Stimulated activated CD4-positive, alpha-beta T cell treated with anti-CD3 and anti-CD28 coated beads, TNF-alpha, amount 100 ng/mL, for 1 hour (primary cell): ENCODE measurements at places on chromosomes 6 and 20.

GRCh38 chr6:40343318-40343876, 243.8 kb downstream of the LRFN2 start:
- no peak for DNase-seq

DNA sequence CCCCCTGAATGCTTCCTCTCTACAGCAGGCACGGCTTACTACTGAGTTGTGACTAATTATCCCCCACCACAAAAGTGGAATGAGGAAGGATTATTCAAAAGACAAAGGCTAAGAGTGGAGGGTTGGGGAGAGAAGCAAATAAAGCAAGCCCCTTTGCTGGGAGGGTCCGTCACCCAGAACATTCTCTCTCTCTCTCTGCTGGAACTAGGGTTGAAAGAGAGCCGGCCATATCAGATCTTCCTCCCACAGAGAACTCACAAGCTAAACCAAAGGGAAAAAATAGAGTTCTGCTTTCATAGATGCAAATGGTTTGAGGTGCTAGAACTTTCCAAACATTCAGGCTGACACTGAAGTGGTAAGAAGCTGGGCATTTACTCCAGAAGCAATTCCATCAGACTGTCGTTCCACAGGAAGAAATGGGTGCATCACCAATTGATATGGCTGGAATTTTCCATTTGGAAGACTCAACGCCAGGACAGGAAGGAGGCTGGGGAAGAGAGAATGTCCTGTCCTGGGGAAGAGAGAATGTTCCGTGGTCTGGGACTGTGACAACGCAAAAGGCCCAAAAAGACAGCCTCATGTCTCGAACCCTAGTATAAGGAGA, 7.9 kb downstream of the ZMYND8 start:
- DNase-seq = no peak

DNA sequence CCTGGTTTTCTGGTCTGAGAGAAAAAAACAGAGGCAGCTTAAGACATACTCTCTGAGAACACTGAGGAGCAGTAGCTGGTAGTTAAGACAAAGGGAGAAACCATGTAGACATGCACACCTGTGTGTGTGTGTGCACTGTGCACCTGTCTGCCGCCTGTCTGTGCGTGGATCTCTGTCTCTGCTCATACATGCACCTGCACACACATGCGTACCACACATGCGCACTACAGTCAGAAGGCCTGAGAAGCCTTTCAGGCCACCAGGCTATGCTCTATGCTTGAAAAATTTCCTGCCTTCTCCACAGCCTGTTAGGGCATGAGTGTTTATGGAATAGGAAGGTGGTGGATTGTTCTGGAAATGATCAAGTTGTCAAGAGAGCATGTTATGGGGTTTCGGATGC, 103.5 kb downstream of the CDH4 start:
- no peak for DNase-seq

- DNase-seq = no peak
These were observed 266.1 kb upstream of the PTCHD4 start for GRCh38 chr6:48377115-48377514.

GRCh38 chr6:148069256-148069655, 273.4 kb upstream of the SASH1 start:
- DNase-seq = no peak

DNA sequence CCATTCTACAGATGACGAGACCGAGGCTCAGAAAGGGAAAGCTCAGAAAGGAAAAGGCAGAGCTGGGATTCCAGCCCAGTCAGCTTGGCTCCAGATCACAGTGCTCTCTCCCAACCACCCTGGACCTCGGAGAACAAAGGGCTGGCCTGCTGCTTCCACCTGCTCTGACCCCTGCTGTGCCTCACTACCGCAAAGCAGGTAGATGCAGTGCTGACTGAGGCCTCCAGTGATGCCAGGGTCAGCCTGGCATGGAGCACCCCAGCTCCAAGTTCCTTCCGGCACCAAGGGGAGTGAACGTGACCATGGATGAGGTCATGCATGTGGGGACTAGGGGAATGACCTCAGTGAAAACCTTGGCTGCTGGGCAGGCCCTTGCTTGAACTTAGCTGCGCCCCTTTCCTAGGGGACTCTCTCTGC, 20.7 kb upstream of the TLDC2 start:
- no peak for DNase-seq

DNA sequence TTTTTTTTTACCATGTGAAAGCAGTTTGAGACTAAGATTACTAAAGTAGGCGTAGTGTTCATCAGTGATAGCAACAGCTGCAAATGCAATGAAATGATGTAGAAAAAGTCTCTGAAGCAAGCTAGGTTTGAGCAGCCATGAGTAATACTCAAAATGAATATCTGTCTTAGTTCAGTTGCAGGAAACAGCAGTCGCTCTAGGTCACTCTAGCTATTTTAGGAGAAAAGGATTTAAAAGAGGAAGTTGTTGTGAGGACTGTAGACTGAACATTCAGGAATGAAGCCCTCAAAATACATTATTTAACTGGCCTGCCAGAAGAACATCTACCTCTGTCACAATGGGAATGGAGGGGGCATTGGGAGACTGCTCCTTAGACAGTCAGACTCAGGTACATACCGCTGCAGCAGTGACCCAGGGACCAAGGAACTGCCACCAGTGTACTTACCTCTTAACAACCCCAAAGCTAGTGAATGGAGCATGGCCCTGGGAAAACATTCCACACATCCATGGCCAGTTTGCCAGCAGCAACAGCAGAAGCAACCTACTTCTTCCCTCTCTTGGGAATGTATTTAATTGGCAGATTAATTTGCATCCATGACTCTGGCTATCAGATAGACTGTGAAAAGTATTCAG, 243.0 kb upstream of the KHDRBS2 start:
- no peak for DNase-seq

GRCh38 chr6:5302995-5303622, 41.8 kb downstream of the FARS2 start:
- peak; percentile 18 for DNase-seq

DNA sequence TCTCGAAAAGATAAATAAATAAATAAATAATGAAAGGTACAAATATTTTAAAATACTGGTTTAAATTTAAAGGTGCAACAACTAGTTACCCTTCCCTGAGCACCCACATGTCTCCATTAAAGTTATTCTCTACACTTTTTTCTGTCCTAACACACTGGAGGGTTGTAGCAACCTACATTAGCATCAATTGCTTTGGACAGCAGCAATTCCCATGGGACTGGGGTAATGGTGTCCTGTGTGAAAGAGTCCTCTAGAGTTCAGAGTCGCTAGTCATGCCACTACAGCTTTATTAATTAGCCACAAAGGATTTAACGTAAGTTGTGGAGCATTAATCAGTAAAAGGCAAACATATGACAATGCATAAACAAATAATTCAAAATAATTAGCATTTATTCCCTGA, 14.1 kb upstream of the CD24 start:
- no peak for DNase-seq

GRCh38 chr6:68711386-68712000, 76.4 kb downstream of the ADGRB3 start:
- DNase-seq = no peak

DNA sequence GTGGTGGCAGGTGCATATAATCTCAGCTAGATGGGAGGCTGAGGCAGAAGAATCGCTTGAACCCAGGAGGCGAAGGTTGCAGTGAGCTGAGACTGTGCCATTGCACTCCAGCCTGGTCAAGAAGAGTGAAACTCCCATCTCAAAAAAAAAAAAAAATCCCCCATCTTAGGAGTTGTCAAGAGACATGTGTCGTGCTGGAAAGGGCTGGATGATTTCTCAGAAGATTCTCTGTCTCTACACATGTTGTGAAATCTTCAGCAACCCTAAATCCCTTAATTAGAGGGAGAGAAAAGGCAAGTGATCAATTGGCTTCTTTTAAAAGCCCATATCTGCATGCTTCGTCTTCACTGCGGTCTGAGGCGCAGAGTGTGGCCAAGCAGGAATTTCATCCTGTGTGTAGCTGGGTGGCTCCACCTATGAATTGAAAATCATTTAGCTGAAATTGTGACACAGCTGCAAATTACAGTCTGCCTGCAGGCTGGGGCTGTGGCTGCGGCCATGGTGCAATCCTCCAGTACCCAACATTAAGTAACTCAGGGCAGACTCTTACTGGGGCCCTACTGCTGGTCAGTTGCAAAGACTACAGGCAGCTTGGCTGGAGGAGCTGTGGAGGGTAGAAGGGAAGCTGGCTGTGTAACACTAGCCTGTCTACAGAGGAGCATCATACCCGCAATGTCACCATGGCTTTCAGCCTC, 3.2 kb upstream of the TGM3 start:
- no peak for DNase-seq

- DNase-seq = no peak
These were observed 24.6 kb upstream of the FOXC1 start for GRCh38 chr6:1584996-1585668.

DNA sequence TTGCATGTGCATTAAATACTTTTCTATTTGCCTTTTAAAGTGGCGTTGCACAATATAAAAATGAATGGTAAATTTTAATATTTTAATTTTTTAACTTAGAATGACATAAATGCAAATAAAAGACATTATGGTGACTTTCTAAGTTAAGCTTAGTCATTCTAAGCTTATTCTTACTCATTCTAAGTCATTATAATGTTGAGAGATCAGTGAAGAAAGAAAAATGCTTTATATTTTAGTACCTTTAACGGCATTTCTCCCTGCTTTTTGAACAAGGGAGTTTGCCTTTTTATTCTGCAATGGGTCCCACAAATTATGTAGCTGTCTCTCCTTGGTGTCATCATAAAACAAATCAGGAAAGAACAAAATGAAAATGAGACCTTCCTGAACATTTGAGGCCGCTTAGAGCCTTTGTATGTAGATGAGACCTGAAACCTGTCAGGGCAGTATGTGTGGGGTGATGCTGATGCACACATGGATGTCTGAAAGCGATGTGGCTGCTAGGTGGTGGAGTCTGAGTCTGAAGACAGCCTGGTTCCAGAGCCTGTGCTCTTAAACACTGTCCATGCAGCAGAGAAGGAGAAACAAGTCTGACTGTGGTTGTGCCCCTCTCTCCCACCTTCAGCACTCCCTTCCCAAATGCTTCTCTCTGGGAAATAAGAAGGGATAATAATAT, 158.0 kb downstream of the PHF3 start:
- DNase-seq = no peak

DNA sequence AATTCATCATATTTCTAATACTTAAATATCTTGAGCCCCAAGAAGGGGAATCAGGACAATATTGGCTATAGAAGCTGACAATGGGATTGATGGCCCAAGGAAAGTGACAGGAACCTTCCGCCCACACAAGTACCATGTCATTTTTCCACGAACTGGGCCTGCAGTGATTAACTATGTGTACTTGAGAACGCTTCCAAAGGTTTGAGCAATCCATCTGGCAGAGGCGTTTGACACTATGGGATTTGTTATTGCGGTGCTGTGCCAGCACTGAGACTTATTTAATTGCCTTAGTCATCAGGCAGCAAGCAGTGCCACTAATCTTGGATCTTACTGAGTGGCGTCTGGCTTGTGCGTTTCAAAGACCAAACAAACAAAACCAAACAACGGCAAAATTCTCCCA, 135.6 kb upstream of the UST start:
- no peak for DNase-seq

- DNase-seq = no peak
These were observed 36.9 kb upstream of the SLC16A10 start for GRCh38 chr6:111050261-111051023.

GRCh38 chr6:122028933-122029522, 370.4 kb upstream of the HSF2 start:
- no peak for DNase-seq

GRCh38 chr6:87393026-87393622, 14.6 kb upstream of the CFAP206 start:
- no peak for DNase-seq

DNA sequence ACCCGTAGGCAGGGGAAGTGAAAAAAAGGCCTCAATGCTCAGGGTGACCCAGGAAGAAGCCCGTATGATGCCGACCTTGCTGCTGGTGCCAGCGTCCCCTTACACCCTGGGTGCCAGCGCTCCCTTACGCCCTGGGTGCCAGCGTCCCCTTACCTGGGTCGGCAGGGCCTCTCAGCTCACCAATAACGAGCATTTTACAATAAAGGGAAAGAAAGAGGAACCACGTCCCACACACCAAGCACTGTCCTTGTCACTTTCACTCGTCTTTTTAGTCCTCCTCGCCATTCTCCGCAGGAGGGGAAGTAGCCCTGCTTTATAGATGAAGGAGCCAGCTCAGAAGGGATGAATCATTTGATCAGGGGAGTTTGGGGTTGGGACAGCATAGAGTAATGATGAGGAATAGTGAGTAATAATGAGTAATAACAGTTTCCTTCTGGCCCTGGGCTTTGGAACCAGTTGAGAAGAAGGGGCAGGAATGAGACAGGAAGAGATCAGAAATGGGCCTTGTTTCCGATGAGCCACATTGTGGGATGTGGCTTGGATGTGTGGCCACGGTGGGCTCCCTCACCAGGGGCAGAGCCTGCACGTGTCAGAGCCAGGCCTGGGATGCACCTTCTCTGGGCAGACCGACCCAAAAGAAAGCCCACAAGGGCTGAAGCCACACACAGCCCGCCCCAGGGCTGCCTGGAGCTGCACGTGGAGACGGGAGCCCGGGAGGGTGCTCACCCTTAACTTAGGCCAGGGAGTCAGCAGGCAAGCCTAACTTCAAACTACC, 75.7 kb downstream of the SYNJ2 start:
- DNase-seq = no peak

GRCh38 chr6:167839755-167840154, 13.0 kb downstream of the AFDN start:
- no peak for DNase-seq

- DNase-seq = no peak
These were observed 78.7 kb downstream of the SGK1 start for GRCh38 chr6:134238960-134239795.

GRCh38 chr6:66533921-66534404, 826.9 kb upstream of the EYS start:
- no peak for DNase-seq

GRCh38 chr6:162728197-162728596, 423 bp downstream of the PACRG start:
- no peak for DNase-seq

- no peak for DNase-seq
These were observed 168.0 kb upstream of the NOX3 start for GRCh38 chr6:155623450-155624178.

DNA sequence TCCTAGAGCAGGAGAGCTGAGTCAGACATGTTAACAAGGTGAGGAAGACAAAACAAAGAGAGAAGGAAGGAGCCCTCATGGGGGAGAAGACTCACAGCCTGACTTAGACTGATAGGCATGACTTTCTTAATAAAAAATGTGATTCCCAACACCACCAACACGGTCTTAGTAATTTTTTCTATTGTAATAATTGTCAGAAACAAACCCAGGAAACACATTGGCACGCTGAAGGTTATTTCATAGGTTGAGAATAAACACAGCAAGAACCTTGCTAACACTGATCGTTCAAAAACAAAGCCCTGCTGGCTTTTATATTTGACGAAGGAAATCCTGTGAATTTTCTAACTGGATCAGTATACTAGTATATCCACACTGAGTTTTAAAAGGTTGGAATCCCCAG, 286.8 kb downstream of the HACE1 start:
- DNase-seq = no peak

- DNase-seq = no peak
These were observed 118.6 kb upstream of the CCDC28A start for GRCh38 chr6:138654715-138655634.

DNA sequence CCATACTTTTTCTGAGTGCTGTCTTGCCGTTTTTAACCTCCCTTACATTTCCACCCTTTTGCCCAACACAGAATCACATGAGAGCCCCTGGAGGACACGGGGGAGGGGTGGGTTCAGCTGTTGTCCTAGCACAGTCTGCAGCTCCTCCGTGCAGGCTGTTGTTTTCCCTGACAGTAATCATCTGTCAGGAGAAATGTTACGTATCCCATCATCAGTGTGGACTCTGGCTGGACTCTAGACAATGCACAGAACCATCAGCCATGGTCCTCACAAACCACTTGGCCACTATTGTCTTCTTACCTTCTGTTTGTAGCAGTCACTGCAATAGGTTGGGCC, 92.1 kb downstream of the RIN2 start:
- no peak for DNase-seq

GRCh38 chr6:155261111-155261900, 2.5 kb upstream of the CLDN20 start:
- no peak for DNase-seq
